ENCODE measurements at places on chromosomes 12 and 14.

GRCh38 chr12:127169321-127170181, 1097.4 kb upstream of the TMEM132C start:
- DNase-seq: no peak

- DNase-seq: no peak
Measured at GRCh38 chr14:36479344-36479743, 40.7 kb downstream of the NKX2-1 start.

DNA sequence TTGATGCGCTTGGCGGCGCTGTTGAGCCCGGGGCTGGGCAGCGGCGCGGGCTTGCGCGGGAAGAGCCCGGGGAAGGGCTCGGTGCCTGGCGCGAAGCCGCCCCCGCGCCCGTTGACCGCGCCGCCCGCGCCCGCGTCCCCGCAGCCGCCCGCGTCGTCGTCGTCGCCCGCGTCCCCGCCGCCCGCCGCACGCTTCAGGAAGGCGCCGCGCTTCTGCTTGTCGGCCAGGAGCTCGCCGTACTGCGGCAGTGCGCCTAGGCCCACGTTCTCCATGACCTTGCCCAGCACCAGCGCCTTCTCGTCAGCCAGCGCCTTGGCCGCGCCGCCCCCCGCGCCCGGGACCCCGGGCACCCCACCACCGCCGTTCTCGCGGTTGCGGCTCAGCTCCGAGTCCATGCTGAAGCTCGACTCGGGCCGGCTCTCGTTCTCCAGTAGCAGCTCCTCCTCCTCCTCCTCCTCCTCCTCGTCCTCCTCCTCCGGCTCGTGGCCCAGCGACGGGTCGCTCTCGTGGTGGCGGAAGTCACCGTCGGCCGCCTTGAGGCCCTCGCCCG, 97.2 kb downstream of the BCL11B start:
- no peak for DNase-seq

DNA sequence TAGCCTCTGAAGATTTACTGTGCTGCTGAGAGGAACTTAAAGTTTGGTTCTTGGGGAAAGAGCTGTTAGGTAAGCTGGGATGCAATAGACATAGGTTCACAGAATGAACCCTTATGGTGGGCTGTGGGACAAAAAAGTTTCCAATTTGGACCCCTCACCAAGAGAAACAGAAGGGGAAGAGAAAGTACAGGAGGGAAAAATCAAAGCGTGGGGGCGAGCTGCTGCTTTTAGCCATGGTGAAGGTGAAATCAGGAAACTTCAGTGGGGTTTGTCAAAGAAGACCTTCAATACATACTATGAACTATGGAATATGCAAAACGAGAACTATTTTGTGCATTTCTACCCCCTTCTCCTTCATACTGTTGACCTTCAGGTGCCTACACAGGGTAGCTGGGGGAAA, 10.6 kb upstream of the NINJ2 start:
- no peak for DNase-seq

DNA sequence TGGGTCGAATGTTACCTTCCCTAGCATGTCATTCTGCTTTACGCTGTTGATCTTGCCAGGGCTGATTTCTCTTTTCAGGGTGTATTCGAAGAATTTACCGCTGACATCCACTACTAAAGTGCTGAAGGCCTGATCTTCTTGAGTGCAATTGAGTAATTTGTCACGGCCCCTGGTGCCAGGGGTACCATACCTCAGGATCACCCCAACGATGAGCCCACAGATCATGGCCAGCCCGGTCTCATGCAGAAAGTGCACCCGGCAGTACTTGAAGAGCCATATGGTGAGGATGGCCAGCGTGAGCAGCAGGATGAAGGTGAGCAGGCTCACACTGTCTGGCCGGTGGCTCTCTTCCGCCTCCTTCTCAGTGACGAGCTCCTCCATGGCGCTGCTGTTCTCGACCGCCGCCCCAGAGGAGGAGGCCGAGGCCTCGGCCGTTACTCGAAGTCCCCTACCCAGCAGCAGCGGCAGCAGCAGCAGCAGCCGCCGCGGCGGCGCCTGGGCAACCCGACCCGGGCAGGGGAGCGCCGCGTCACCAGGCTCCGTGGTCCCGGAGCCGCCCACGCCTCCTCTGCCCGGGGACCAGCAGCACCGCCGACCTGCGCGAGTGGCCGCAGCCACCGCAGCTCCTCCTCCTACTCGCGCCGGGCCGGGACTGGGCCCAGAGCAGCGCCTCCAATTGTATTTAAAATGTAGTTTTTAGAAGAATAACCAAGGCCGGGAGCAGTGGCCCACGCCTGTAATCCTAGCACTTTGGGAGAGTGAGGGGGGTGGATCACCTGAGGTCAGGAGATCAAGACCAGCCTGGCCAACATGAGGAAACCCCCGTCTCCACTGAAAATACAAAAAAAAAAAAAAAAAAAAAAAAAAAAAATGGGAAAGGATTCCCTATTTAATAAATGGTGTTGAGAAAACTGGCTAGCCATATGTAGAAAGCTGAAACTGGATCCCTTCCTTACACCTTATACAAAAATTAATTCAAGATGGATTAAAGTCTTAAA, 58.5 kb upstream of the TMPO start:
- no peak for DNase-seq

- no peak for DNase-seq
Measured at GRCh38 chr14:81209167-81209836, 11.5 kb downstream of the GTF2A1 start.

- no peak for DNase-seq
Measured at GRCh38 chr12:94659346-94659930, 9.1 kb upstream of the TMCC3 start.

GRCh38 chr12:123267335-123267920, 4.2 kb downstream of the CDK2AP1 start:
- DNase-seq: no peak

DNA sequence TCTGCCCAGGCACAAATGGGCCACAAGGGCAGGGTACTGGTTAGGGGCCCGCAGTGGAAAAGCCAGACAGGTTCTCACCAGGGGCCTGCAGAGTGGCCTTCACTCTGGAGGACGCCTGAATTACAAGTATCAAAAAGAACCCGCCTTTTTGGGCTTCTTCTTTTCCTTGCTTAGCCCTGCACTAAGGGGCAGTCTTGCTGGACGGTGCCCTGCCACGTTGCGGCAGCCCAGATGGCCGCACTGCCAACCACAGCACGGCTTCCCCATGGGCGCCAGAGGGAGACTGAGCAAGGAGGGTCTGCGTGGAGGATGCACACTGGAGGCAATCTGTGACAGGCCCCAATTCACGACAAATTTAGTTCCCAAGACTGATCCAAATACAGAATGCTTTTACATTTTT, 18.3 kb upstream of the CDK2AP1 start:
- no peak for DNase-seq

GRCh38 chr12:25497021-25497420, 56.1 kb downstream of the LMNTD1 start:
- no peak for DNase-seq

DNA sequence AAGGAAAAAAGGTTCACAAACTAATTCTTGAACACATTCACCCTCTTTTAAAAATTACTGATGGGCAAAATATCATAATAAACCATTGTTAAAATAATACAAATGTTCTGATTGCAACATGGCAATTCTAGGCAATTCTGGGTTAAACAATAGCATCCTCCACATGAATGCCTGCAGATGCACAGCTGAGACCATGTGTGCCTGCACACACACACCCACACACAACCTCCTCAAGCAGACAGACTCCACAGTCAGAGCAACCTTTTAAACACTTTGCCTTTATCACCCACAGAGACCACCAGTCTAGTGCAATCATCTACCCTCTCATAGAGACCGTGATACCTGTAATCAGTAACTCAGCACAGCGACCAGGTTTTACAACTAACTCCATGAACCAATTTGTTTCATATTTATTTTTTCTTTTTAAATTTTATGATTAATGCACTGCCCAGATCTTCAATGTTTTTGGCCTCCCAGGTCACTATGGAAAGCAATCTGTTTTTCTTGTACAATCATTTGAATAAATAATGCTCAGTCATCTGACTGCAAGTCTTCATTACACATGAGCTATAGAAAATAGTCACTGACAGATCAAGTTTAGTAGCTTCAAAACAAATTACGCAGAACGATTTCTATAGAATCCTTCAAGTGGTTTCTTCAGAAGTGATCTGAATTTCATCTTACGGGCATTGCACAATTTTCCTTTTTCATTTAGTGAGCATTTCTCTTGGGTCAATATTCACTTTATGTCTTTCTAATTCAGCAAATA, 105.8 kb downstream of the PRKD1 start:
- no peak for DNase-seq

- no peak for DNase-seq
Measured at GRCh38 chr14:80946797-80947196, 5.3 kb upstream of the CEP128 start.

- DNase-seq: no peak
Measured at GRCh38 chr14:42111355-42111754, 504.7 kb downstream of the LRFN5 start.

GRCh38 chr14:68477461-68478085, 315.3 kb downstream of the ZFP36L1 start:
- no peak for DNase-seq

DNA sequence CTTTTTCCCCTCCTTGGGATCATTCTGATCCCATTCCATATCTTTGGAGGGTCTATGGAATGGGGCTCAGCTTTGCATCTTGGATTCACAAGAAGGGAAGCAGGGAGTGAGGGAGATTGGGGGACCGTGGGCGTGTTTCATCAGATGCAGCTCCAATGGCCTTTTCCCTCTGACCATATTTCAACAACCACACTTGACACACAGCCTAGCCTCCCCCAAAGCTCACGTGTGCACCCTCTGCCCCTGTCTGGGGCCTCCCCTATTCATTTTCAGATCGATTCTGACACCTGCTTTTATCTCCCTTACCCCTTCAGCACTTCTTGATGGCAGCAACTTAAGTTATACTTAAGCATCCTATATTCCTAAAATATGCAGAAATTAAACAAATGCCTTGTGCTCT, 126.6 kb downstream of the CHST11 start:
- DNase-seq: no peak

- DNase-seq: no peak
Measured at GRCh38 chr12:51415931-51416330, 8.7 kb upstream of the SLC4A8 start.

GRCh38 chr12:46430340-46430948, 57.9 kb upstream of the SLC38A2 start:
- DNase-seq: no peak

DNA sequence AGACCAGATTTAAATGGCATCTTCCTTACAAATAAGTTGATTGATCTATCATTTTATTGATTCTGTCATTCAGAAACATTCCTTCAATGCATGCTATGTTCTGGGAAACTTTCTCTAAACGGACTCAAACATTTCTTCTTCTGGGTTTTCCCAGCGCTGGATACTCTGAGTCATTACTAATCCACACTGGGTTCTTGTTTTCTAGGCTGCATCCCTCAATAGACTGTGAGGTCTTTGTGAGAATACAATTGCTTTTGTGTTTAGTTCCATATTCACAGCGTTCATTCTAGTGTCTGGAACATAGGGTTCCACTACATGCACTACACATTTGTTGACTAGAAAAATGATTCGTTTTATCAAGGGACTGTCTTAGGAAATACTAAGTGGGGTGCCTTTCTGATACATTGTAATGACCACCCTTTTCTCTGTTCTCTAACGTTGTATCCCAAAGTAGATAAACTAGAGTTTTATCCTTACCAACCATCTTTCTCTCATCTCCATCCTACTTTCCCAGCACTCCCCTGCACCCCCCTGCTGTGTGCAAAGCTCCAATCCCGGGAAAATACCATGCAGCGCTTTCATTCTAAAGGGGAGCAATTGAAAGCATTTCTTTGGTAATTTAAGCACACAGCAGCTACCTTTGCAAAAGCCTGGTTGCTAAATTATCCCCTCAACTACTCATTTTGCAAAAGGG, 878.7 kb downstream of the DIO2 start:
- DNase-seq: no peak

- no peak for DNase-seq
Measured at GRCh38 chr12:128316973-128317526, 50.1 kb downstream of the TMEM132C start.

DNA sequence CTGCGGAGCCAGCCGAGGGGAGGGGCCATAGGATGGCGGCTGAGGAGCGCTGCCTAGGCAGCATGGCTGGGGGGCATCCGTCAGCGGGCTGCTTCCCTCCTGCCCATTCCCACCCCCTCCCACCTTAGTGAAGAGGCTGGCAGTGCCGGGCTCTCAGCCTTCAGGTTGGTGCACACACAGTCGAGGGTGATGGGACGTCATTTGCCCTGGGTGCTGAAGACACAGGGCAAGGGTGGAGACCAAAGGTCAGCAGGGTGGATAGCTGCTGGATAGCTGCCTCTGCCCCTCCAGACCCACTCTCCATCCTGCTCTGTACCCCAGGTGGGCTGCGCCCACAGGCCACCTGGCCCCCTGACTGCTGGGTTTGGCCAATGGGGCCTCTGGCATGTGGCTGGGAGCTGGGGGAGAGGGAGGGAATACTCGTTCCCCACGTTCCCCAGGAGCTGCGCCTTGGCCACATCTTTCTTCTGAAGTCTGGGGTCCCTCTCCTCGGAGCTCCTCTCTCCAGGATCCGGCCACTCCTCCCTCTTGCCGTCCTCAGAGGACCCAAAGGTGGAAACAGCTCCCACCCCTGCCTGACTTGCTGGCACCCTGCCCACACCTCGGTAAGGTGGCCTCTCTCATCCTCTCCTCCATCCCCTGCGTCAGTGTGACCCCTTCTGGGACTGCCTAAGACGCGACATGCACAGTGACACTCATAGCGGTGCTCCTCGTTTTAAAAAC, 11.2 kb upstream of the CDC42BPB start:
- DNase-seq: no peak

DNA sequence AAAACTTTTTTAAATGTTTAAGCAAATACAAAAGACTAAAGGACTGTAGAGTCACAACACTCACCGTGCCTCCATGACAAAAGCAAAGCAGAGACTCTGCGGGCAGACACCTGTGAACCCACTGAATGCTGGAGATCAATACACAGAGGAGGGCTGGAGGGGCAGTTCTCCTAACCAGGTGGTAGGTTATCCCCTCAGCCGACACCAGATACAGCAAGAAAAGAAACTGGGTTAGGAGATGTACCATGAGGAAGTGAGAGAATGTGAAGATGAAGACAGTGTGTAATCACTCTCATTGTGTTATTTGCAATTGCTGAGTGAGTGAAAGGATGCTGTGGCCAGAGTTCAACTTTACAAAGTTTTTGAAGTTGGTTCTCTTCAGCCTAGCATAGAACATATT, 480.3 kb downstream of the BCL11B start:
- DNase-seq: no peak

DNA sequence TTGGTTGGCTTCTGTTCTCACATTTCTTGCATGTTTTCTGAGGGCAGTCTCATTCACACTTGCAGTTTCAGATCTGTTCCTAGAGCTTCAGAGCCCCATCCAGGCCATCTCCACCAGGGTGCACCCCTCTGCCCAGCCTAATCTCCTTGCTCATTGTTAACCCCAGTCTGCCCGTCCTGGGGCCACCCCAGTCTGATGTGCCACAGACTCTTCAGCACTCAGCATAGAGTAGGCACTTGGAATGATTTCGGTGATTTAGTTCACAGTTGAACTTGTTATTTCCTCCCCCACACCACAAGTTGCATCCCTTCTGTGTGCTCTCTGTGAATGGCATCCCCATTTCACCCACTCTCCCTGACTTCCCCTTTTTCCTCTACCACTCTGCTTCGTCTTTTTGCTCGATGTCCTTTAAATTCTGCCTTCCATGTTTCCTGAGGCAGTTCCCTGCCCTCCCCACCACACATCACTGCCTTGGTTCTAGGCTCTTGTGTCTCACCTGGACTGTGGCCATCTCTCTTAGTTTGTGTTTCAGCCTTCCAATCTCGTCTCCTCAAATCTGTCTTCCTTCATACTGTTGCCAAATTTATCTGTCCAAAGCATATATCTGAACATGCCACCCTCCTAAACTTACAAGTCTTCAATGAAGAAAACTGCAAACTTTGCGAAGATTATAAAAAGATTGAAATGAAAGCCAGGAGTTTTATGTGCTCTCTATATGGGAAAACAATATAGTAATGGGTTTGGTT, 41.5 kb downstream of the ANO6 start:
- DNase-seq: no peak

GRCh38 chr12:109544955-109545531, 28.3 kb downstream of the MMAB start:
- no peak for DNase-seq

Measured in T follicular helper cell (primary cell).